Stimulated activated CD4-positive, alpha-beta T cell treated with anti-CD3 and anti-CD28 coated beads, Interleukin-15, amount 100 ng/mL, for 24 hours (primary cell): ENCODE measurements at places on chromosomes 5 and 9.

GRCh38 chr5:112234000-112234399 is 185.1 kb downstream of the EPB41L4A start:
- DNase-seq: no peak

DNA sequence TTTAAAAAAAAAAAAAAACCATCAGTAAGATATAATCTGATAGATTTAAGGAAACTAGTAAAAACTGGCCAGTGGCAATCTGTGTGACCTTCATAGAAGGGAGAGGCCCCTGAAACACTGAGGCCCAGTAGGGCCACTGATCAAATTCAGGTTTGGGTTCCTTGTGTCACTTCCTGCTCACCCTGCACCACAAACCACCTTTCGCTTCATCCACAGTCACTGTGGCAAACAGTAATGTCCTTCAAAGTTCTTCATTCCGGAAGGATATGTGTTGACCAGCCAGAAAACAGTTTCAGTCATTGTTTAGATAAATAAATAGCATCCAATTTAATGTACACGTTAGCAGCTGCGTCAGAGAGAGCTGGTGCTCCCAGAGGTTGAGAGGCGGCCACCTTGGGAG is 222.1 kb downstream of the CFAP90 start:
- DNase-seq: no peak

DNA sequence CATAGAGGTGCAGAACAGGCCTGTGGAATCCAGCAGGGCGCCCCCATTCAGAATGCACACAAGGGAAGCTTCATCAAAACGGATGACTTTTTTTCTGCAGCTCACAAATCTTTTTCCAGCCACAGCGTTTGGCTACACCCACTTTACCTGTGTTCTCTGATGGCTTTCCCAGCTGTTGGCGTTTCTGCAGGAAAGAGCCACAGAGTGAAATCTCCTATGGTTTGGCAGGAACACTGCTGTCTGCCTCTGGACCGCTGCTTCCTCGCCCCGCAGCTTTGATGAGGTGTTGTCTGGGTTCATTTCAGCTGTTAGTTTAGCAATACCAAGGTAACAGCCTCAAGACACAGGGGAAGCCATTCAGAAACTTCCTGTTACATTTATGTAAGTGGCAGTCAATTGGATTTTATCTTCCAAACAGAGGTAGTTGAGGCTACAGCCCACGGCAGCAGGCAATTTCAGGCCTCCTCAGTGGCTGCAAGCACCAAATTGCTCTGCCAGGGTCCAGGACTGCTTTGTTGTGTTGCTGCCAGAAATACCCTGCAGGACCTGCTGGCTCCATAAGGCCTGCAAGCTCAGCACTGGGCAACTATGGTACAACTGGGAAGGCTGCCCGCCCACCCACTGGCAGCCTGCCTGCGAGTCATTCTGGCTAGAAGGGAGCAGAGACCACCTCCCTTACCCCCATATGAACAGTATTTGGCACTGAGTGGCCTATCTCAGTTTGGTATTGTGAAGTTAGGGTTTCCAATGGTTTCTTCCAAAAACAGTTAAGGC is 96.7 kb downstream of the MVB12B start:
- no peak for DNase-seq

- no peak for DNase-seq
Observed at GRCh38 chr9:70477907-70478480, 63.5 kb upstream of the KLF9 start.
